Left forelimb (tissue), 1 donor: ENCODE measurements at places on chromosomes 6 and 20.

- DNase-seq, result no peak
Observed at GRCh38 chr6:53484476-53485280, 60.2 kb downstream of the GCLC start.

GRCh38 chr6:16267428-16268263 lies 29.3 kb downstream of the GMPR start:
- DNase-seq, result no peak

DNA sequence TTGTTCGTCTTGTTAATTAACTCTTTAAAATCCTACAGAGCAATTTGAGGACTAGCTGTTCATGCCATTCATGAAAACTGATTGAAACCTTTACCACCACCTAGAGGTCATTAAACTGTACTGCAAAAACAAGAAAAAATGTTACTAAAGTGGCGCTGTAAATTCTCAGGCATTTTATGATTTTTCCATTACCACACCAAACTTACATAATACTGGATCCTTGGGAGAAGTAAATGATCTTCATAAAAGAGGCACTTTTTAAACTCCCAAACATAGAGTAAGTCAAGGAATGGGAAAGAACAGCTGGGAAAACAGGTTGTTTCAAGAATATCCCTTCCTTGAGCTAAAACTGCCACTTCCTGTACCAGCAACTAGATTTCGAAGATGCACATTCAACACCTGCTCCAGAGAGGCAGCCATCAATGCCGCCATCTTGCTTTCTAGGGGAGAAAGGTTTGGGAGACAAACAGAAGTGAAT lies 54.3 kb downstream of the MYLIP start:
- no peak for DNase-seq

- DNase-seq, result no peak
Observed at GRCh38 chr6:10534419-10534762, 13.2 kb downstream of the GCNT2 start.

- DNase-seq, result no peak
Observed at GRCh38 chr20:38032585-38033329, 499 bp downstream of the TTI1 start.

GRCh38 chr6:139977887-139978332 lies 603.5 kb upstream of the CITED2 start:
- no peak for DNase-seq

GRCh38 chr6:165695722-165696515 lies 32.9 kb upstream of the PDE10A start:
- DNase-seq, result no peak

DNA sequence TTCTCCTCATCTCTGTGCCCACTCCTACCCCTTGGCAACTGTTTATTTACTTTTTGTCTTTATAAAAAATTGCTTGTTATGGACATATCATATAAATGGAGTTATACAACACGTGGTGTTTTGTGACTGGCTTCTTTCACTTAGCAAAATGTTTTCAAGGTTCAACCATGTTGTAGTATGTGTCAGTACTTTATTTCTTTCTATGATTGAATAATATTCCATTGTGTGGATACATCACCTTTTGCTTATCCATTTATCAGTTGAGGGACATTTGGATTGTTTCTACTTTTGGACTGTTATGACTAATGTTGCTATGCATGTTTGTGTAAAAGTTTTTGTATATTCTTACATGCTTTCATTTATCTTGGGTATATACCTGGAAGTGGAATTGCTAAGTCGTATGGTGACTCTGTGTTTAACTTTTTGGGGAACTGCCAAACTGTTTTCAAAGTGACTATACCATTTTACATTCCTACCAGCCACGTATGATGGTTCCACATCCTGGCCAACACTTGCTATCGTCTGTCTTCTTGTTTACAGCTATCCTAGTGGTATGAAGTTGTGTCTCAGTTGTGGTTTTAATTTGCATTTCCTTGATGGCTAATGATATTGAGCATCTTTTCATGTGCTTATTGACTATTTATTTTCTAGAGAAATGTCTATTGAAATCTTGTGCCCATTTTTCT lies 84.4 kb downstream of the SLX4IP start:
- DNase-seq, result no peak
